ENCODE measurements at places on chromosomes 4 and X.

- no peak for DNase-seq
Measured at GRCh38 chr4:162126729-162127128, 37.1 kb downstream of the FSTL5 start.

DNA sequence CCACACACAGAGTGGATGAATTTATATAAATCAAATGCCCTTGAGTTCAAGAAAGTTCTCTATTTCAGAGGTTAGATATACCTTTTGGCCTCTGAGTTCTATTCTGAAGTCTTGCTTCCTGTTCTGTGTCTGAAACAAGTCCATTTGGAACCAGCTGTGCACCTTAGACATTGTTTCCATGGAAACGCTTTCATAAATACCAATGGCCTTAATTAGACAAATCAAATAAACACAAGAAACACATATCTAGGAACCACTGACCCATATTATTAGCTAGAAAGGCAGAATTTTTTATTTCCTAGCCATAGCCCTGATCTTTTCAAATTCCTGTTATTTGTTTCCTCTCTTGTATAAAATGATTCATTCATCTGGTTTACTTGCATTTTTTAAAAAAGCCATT lies 8.4 kb upstream of the C4orf54 start:
- no peak for DNase-seq

DNA sequence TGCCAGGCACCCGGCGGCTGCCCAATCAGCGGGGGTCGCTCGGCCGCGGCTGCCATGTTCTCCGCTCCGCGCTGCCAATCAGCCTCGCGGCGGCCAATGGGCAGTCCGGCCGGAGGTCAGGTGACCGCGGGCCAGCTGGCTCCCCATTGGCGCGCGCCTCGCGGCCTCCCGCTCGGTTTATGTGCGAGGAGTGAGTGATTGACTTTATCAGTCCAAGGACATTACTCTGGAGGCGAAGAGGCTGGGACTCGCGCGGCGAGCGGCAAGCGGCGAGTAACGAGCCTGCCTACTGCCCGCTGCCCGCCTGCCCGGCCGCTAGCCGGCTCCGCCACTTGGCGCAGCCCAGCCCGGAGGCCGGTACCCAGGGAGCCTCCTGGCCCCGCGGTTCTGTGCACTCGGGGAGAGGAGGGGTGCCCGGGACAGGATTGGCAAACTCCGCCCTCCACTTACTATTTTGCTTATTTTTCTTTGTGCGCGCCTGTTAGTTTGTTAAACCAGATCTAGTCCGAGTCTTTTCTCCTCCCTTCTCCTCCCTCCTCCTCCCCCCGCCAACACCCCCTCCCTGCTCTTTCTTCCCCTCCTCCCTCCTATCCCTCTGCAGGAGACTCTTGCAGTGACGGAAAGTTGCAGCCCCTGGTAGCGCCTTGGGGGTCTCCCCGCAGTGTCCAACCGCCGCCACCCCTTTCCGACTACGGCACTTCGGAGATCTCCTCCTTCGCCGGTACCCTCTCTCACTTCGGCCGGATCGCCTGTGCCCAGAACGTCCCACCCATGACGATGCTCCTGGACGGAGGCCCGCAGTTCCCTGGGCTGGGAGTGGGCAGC lies at the start of gene ZIC3:
ZIC3 (plus strand) TSS at position 207 of the 825 bp plus-strand sequence; CDS start at position 772, 565 bp downstream.
- DNase-seq, result no peak

GRCh38 chrX:20412871-20413486 lies 146.3 kb upstream of the RPS6KA3 start:
- no peak for DNase-seq

DNA sequence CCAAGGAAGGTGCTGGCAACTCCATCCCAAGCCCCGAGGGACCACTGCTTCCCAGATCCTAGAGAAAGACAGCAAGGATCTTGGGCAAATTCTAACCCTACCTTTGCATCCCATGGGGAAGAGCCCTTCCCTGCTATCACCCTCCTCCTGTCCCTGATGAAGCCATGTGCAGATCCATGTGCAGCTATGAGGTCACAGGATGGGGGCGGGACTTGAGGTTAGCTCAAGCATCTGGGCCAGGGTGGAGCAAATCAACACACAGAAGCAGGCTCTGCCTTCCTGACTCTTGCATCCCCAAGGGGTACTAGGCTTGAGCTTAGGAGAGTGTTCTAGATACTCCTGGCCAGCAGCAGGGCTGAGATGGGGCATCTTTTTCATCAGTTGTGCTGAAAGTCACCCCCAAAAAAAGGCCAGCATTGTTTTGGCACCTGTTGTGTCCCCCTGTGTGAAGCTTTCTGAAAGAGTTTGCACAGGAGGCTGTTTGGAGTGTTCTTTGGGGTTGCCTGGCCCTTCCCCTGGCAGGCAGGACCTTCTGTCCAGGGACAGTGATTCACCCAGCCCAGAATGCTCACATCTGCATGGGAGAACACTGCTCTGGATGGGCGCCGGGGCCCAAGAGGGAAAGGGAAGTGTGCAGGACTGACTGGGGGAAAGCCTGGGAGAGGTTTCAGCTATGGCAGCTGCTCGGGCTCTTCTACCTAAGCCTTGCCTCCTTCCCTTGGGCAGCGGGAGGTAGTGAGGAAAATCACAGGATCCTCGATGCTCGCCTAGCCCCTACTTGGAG lies 50.8 kb downstream of the PRPS1 start:
- no peak for DNase-seq

DNA sequence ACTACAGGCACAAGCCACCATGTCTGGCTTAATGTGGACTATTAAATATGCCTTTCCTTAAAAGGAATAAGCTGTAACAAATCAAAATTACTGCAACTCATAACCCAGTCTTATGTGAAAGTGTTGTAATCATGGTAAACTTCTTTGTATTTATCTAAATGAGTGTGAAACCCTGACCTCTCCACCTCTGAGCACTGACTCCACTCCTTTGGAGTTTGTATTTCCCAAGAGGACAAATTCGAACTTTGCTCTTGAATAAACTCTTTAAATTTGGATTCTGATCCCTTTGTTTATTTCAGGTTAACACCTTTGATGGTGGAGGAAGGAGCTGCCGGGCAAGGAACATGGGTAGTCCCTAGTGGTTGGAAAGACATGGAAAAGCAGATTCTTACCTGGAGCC lies 48.3 kb upstream of the FAM9A start:
- no peak for DNase-seq

GRCh38 chrX:78375894-78376293 lies 48.5 kb upstream of the CYSLTR1 start:
- DNase-seq, result no peak

DNA sequence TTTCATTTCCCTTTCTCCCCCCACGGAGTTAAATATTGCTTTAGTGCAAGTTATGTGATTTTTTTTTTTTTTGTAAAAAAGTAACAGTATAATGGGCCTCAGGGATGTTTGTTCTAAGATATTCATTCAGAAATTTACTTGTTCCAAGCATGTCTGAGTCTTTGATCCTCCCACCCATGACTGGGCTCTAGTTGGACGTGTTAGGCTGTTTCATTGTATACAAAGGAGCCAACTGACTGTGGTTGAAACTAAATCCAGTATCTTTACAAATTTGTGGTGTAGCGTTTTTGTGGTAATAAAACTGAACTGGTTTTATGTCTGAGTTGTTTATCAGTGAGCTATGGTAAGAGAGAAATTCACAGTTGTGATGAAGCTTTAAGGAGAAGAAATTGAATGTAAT lies 74.1 kb downstream of the DOCK11 start:
- no peak for DNase-seq

- no peak for DNase-seq
Measured at GRCh38 chr4:75769036-75769435, 44.7 kb downstream of the USO1 start.

- DNase-seq, result no peak
Measured at GRCh38 chr4:2402048-2402842, 16.2 kb downstream of the ZFYVE28 start.

DNA sequence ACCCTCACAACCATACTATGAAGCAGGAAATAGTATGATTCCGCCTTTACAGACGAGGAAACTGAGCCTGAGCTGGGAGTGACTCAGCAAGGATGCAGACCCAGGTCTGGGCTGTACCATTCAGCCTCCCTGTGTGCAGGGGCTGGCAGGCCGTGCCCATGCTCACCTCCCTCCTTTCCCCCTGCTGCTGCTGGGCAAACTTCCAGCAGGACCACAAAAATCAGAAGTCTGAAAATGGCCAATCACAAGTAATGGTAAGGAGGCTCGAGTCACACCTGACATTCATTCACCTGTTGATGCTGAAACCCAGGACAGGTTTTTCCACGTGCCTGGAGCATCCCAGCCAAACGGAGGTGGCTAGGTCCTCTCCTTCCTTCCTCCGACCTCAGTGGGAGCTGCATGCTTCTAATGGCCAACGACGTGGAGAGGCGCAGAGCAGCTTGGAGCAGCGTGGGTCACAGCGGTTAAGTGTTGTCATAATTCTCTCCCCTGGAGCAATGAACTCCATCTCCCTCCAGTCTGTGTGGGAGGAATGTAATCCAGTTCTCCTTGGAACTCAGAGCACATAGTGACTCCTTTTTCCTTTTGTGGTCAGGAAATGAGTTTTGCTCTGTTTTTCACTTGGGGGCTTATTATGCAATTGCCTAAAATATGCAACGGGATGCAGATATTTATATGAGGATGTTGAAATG lies 371.7 kb downstream of the BCOR start:
- no peak for DNase-seq

DNA sequence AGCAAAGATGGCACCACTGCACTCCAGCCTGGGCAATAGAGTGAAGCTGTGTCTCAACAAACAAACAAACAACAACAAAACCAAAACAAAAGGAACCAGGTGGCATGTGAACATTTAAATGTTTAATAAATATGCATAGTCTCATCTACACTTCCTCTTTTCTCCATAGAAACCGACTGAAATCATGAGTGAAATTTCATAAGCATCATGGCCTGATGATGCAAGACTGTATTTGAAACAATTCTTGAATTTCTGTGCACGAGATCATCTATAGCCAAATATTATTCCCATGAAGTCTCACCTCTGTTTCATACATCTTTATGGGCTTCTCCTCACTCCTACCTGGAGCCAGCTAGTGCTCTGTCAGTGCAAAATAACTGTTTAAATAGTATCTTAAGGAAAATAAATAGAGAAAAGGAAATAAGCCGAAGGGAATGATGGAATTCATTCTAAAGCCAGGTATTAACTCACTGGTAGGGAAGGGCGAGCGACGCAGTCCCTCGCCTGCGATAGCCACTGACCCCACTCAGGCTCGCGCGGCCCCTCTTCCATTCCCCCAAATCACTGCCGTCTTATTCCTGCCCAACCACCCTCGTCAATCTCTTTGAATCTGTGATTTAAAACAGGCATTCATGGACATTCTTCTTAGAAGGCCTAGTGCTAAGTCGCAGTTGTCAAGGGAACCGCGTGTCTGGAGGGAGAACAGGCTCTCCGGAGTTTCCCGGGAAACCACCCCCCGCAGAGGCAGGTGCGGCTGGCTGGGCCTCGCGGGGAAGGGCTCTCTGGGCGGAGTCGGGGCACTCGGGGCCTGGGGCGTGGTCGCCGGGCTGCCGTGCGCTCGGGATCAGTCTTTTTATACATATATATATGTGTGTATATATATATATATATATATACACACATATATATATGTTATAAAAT lies 52.4 kb upstream of the TRIM2 start:
- peak; percentile 27 for DNase-seq

DNA sequence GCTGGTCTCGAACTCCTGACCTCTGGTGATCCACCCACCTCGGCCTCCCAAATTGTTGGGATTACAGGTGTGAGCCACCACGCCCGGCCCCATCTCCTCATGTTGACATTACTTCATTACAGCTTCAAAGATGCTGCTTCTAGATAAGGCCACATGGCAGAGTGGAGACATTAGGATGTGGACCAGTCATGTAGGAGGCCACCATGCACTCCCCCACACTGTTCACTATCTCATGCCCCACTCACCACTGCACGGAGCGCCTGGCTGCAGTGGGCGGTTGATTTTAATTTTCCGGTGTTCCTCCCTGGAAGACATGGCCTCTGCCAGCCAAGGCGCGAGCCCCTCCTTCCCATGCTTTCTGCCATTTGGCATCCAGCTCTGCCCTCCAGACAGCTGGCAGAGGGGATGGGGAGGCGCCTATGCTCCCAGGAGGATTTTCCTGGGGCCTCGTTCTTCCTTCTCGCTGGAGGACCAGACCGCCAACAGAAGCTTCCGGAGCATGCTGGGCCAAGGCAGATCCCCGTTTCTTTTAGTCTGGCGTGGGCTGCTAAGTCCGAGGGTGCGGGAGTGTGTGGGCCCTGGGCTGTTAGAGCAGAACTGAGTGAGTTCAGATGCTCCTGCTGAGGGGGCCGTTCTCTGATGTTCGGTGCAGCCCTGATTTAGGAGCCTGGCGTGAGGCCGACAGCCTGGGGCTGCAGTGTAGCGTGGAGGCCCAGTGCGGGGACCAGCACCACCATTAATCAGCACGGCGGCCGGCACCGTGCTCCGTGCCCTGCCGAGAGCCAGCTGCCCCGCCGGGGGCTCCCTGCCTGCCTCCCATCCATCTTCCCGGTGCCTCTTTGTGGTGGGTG lies 93.1 kb downstream of the SORCS2 start:
- no peak for DNase-seq

DNA sequence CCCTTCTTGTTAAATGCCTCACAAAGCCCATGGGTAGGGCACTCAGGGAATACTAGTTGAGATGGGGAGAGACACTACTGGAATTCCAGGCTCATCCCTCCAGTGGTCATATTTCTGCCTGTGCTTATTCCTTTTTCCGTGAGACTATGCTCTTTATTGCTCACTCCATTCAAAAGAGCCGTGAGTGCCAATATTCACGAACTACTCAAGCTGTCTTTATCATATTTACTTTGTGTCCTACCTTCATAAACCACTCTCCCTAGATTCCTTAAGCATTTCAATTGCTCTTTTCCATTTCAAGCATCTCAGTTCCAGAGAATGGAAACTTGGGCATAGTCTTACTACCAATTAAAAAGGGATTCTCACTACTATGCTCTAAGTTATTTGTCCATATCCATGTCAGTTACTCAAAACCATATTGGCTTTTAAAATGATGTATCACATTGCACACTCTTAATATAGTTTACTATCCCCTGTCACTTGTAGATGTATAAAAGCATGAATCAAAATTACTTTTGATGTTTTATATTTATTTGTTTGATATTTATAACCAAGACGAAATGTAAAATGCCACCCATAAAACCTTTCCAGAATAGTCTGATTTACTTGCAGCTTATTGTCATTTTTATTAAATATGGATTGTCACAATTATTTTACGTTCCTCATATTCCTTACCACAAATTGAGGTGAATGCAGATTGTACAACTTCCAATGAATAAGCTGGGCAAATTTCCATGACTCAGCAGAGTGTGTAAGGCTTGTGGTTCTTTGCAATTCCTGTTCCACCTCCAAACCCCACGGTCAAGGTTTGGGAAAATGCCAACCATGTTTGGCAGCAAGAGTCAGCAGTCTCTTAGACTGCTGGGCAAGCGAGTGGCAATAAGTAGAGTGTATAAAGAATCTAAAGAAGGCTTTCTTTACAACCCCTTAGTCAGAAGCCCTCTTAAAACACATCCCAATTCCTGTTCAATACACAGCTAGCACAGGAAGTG lies 24.4 kb downstream of the ENOX2 start:
- DNase-seq, result no peak

GRCh38 chr4:58048491-58048890 lies 938.3 kb upstream of the IGFBP7 start:
- DNase-seq, result no peak

All from omental fat pad (tissue), 4 donors.